ENCODE measurements at places on chromosomes 2 and 18.

DNA sequence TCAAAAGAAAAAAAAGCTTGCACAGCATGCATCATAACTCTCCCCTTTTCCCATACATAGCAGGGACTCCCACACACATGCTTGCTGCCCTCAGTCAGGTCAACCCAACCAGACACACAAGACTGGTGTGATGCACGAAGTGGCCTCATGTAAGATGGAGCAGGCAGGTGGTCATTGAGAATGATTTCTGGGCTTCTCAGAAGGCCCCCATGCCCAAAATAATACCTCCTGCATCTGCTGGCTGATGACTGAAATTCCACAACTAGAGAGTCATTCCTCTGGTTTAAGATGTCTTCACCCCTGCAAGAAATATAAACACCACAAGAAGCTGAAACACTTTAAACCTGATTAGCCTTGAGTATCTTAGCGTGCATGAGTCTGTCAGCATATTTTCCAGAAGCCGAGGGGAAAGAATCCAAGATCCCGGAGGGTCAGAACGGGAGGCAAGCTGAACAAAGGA, 131.1 kb downstream of the AFF3 start:
- no peak for DNase-seq

DNA sequence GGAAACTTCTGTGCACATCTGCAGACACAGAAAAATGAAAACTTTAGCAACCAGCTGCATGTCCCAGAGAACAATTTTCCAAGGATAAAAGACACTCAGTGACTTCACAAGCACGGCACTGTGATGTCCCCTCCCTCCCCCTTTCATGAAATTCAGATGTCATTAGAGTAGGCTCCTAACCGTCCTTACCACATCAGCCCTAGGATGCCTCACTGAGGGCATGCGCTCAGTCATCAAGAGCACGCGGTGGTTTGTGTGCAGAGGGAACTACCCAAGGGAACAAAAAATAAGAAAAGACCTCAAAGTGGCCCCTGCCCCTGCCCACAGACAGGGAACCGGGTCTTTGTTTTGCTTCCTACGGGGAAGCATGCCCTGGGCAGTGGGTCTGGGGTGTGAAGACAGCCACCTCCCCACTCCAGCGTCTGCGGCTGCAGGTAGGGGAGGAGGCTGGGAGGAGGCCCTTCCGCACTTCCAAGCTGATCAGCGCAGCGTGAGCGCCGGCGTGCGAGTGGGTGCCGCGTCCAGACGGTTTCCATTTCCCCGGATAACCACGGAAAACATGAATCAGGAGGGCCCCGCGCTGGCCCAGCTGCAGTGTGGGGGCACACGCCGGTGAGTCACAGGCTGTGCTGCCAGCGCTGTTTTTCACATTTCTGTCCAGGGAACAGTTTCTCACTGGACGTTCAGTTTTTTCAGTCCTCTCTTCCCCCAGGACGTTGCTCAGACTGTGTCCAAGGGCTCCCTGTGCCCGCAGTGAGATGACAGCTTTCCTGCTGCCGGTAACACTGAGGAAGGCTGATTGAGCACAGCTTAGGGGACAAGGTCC, 70.6 kb downstream of the COPS8 start:
- peak; percentile 51 for DNase-seq

DNA sequence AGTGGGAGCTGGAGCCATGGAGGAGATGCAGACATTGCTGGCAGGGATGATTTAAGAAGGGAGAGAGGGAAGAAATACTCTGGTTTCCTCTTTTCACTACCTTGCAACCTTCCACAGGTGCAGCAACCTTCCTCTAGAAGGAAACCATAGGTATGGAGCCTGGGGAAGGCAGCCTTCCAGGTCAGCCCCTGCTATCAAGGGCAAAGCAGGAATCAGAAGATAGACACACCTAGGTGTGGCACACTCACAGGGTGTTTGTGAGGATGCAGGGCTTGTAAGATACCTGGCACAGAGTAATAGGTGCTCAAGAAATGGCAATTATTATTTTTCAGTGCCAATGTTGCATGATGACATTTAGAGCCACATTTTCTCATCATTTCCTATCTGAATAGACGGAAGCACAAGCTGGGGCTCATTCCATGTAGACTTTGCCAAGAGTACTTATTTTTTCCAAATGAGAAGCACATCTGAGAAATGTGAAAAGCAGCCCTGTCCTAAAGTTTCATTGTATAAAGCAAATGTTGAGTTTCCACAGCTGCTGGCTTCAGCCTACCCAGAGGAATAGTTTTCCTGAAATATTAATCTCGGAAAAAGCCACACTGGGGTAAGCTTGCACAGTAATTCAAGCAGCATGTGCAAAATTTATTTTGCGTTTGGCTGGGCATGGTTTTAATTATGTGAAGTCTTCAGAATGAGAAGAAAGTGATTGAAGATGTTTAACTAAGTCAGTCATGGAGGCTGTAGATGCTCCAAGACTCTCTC, 20.6 kb downstream of the EVA1A start:
- DNase-seq: no peak

- no peak for DNase-seq
Observed at GRCh38 chr2:223846515-223846914, 9.1 kb upstream of the AP1S3 start.
